ENCODE measurements at places on chromosomes 6 and 20.

DNA sequence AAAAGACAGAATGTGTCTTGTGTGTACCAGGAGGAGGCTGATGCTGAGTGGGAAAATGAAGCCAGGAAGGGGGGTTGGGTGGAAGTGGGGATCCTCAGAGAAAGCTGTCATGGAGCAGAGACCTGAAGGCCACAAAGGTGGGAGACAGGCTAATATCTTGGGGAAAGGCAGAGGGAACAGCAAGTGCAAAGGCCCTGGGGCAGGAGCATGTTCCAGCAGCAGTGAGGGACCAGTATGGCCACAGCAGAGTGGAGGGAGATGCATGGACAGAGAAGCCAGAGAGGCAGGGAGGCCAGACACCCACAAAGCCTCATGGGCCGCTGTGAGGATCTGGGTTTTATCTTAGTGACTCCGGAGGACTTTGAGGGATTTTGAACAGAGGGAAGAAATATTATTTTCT, 254.2 kb upstream of the SULF2 start:
- DNase-seq: no peak

DNA sequence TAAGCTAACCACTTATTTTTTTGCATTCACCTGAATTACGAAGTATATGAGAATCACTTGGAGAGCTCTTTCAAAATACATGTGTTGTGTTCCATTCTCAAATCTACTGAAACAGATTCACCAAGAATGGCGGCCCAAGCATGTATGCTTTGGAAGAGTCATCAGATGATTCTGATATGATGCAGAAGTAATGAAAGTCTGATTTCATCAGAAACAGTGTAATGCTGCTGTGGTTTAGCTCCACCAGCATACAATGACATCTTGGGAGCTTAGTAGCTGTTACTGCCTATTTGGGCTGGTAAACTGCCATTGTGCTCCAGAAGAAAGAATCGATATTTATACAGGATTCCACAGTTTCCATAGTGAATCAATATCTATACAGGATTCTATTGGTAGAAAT, 52.9 kb downstream of the UBR2 start:
- no peak for DNase-seq

DNA sequence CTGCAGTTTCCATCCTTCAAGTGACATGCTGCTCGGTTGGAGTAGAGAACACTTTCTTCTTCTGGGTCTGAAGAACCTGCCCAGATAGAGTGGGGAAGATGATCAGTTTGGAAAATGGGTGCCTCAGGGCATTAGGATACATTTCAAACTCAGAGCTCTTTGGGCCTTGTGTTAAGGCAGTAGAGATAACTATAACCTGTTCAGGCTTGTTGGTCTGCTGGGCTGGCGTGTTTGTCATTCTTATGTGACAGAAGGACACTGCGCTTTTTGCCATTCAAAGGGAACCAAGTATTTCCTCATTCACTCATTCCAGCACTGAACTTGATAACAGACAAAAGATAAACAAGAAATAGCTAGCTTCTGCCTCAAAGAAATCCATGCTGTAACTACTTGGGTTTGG, 3.8 kb downstream of the TOMM34 start:
- DNase-seq: no peak

DNA sequence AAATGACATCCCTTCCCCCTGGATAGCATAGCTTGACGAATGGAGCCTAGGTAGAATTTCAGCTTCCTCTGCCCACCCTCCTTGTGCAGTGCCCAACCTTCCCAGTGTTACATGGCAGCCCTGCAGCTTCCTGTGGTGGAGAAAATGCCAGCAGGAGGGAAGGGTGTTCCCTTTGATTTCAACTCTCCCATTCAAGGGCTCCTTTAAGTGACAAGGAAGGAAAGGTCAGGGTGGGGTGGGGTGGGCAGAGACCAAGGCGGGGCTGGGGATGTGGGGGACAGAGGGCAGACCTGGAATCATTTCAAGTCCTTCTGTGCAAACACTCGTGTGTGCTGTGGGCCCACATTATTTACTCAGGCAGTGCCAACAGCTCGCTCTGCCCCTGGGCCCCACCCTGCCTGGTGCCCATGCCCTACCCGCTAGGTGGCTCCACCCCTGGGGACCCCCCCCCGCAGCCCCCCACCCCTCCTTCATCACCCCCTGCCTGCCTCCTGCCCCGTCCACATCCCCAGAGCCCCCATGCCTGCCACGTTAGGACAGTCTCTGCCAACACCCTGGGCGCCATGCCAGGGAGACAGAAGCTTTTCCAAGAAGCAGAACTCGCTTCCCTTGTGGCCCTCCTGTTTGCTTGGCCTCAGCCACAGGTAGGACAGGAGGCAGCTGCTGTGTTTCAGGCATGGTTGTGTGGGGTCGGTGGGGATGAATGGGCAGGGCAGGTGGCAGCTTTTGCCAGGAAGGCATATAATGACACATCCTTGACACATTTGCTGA, 9.4 kb downstream of the SPDEF start:
- DNase-seq: peak; percentile 54
